GM23338 (cell line): ENCODE measurements at places on chromosomes 7 and 10. TPM values are rescaled to one million over a fixed set of nuclear protein-coding genes. Genes with fewer than 3 reads are reported as not detected.

The LRRN3 gene
- 0.31 and 0.40 TPM in 2 replicates for polyA plus RNA-seq

The OPN1SW gene
- polyA plus RNA-seq, result 0.50 and 0.80 TPM in 2 replicates

The ADIRF gene
- polyA plus RNA-seq, result 0.66 and 1.7 TPM in 2 replicates

The UTF1 gene
- 51.4 and 55.7 TPM in 2 replicates for polyA plus RNA-seq

The LSM8 gene
- 100 and 121 TPM in 2 replicates for polyA plus RNA-seq

The GRID2IP gene
- 0.54 and 0.73 TPM in 2 replicates for polyA plus RNA-seq

The HGF gene
- 0.24 and 0.28 TPM in 2 replicates for polyA plus RNA-seq

The DYNC1I1 gene
- polyA plus RNA-seq, result 1.4 and 1.9 TPM in 2 replicates

The C10orf67 gene
- polyA plus RNA-seq, result 0.16 TPM in 2 replicates

The ARID5B gene
- 1.6 and 2.2 TPM in 2 replicates for polyA plus RNA-seq

The JAKMIP3 gene
- polyA plus RNA-seq, result 0.70 and 0.87 TPM in 2 replicates

The PPP1R17 gene
- 1.6 and 2.4 TPM in 2 replicates for polyA plus RNA-seq

The INTS15 gene
- polyA plus RNA-seq, result 7.0 and 8.1 TPM in 2 replicates

The GPR22 gene
- polyA plus RNA-seq, result 2.0 and 3.4 TPM in 2 replicates

- H3K36me3 ChIP-seq, result no peaks in the 10 kb centered on the region
- DNase-seq, result no peak
- H3K4me3 ChIP-seq, result no peak overlapping the region
- H3K4me1 ChIP-seq, result no peaks in the 10 kb centered on the region
- no peak overlapping the region for H3K27ac ChIP-seq
Measured at GRCh38 chr10:118843647-118844265, 89.0 kb upstream of the CACUL1 start.

GRCh38 chr10:13371897-13372470 is 23.9 kb upstream of the SEPHS1 start:
- no peaks in the 10 kb centered on the region for H3K4me1 ChIP-seq
- H3K27ac ChIP-seq, result no peak overlapping the region
- no peak overlapping the region for H3K4me3 ChIP-seq
- H3K36me3 ChIP-seq, result no peaks in the 10 kb centered on the region
- DNase-seq, result peak; percentile 91

GRCh38 chr7:74037609-74038008 is 9.6 kb downstream of the ELN start:
- H3K27me3 ChIP-seq, result no peaks in the 10 kb centered on the region
- no peak overlapping the region for H3K4me3 ChIP-seq
- DNase-seq, result no peak
- no peaks in the 10 kb centered on the region for H3K36me3 ChIP-seq

- no peak overlapping the region for H3K27ac ChIP-seq
- H3K4me1 ChIP-seq, result peaks cover 5% of the 10 kb centered on the region; the same call in 1 of the 2 replicates
- H3K4me3 ChIP-seq, result no peak overlapping the region
- no peaks in the 10 kb centered on the region for H3K27me3 ChIP-seq
- H3K36me3 ChIP-seq, result no peaks in the 10 kb centered on the region
Measured at GRCh38 chr7:112069879-112070321, 136.3 kb downstream of the DOCK4 start.

- DNase-seq, result no peak
- H3K27me3 ChIP-seq, result no peaks in the 10 kb centered on the region
- H3K4me3 ChIP-seq, result no peak overlapping the region
- no peaks in the 10 kb centered on the region for H3K36me3 ChIP-seq
- no peaks in the 10 kb centered on the region for H3K4me1 ChIP-seq
- no peak overlapping the region for H3K27ac ChIP-seq
Measured at GRCh38 chr7:67422601-67423000, 426.0 kb downstream of the TYW1 start.

GRCh38 chr10:26269754-26270153 is 53.2 kb downstream of the GAD2 start:
- H3K4me1 ChIP-seq, result peaks cover 10% of the 10 kb centered on the region; the same call in 1 of the 2 replicates
- no peak overlapping the region for H3K27ac ChIP-seq
- peak; percentile 82 for DNase-seq
- no peak overlapping the region for H3K4me3 ChIP-seq
- H3K36me3 ChIP-seq, result no peaks in the 10 kb centered on the region

DNA sequence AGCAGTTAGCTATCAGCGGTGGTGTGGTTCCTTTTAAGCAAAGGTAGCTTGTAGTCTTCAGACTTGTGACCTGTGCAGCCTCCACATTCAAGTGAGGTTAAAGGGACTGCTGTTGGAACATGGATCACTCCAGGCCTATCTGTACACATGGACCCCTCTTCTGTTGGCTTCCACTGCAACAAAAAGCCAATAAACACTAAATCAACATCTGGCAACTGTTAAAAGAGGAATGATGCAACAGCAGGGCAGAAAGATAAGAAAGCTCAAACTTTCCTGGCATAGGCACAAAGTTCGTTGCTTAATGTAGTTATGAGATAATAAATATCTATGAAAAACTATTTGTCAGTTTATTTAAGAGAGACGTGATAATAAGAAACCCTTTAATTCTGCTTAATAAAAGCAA is 4.0 kb upstream of the MINPP1 start:
- no peaks in the 10 kb centered on the region for H3K27me3 ChIP-seq
- H3K27ac ChIP-seq, result no peak overlapping the region
- no peak overlapping the region for H3K4me3 ChIP-seq
- DNase-seq, result no peak
- H3K4me1 ChIP-seq, result peaks cover 4% of the 10 kb centered on the region; the same call in 1 of the 2 replicates

GRCh38 chr7:47951374-47951773 is 3.1 kb upstream of the PKD1L1 start:
- no peak overlapping the region for H3K4me3 ChIP-seq
- DNase-seq, result no peak
- H3K27ac ChIP-seq, result no peak overlapping the region
- peaks cover 6% of the 10 kb centered on the region for H3K4me1 ChIP-seq

DNA sequence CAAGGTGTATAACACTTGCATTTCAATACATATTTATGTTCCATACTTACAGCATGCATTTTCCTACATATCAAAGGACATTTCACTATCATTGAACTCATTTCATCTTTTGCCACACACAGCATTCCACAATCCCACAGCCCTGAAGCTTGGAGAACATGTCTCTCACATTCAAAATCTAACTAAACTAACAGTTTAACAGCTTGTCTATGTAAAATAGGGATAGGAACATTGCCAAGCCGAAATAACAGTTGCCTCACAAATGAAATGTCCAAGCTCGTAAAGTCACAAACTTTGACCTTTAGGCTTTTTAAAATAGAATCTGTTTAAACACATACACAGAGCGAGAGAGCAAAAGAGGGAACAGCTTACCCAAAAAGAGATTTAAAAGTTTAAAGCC is 65.3 kb downstream of the HGF start:
- DNase-seq, result no peak
- no peak overlapping the region for H3K4me3 ChIP-seq
- H3K4me1 ChIP-seq, result peaks cover 12% of the 10 kb centered on the region; the same call in 1 of the 2 replicates
- no peaks in the 10 kb centered on the region for H3K27me3 ChIP-seq

- H3K4me3 ChIP-seq, result no peak overlapping the region
- H3K4me1 ChIP-seq, result peaks cover 5% of the 10 kb centered on the region
- DNase-seq, result no peak
- no peaks in the 10 kb centered on the region for H3K27me3 ChIP-seq
- no peaks in the 10 kb centered on the region for H3K36me3 ChIP-seq
Measured at GRCh38 chr7:36349626-36350025, 40.0 kb upstream of the ANLN start.

GRCh38 chr7:148932-149790 is 43.2 kb upstream of the FAM20C start:
- peak; percentile 97 for DNase-seq
- H3K27me3 ChIP-seq, result no peaks in the 10 kb centered on the region
- peak overlapping the region; percentile 47 for H3K4me3 ChIP-seq
- H3K27ac ChIP-seq, result peak overlapping the region; percentile 92
- H3K36me3 ChIP-seq, result no peaks in the 10 kb centered on the region

GRCh38 chr7:151381098-151381347 is 28.8 kb downstream of the WDR86 start:
- peak overlapping the region; percentile 66 for H3K4me3 ChIP-seq
- H3K27ac ChIP-seq, result peak overlapping the region; percentile 83
- H3K4me1 ChIP-seq, result peaks cover 18% of the 10 kb centered on the region
- peaks cover 26% of the 10 kb centered on the region for H3K27me3 ChIP-seq
- no peaks in the 10 kb centered on the region; the same call in 1 of the 2 replicates for H3K36me3 ChIP-seq

GRCh38 chr10:118473305-118473960 is 122.0 kb downstream of the PRLHR start:
- H3K4me1 ChIP-seq, result no peaks in the 10 kb centered on the region
- H3K27ac ChIP-seq, result no peak overlapping the region
- no peaks in the 10 kb centered on the region for H3K27me3 ChIP-seq
- DNase-seq, result peak; percentile 17

DNA sequence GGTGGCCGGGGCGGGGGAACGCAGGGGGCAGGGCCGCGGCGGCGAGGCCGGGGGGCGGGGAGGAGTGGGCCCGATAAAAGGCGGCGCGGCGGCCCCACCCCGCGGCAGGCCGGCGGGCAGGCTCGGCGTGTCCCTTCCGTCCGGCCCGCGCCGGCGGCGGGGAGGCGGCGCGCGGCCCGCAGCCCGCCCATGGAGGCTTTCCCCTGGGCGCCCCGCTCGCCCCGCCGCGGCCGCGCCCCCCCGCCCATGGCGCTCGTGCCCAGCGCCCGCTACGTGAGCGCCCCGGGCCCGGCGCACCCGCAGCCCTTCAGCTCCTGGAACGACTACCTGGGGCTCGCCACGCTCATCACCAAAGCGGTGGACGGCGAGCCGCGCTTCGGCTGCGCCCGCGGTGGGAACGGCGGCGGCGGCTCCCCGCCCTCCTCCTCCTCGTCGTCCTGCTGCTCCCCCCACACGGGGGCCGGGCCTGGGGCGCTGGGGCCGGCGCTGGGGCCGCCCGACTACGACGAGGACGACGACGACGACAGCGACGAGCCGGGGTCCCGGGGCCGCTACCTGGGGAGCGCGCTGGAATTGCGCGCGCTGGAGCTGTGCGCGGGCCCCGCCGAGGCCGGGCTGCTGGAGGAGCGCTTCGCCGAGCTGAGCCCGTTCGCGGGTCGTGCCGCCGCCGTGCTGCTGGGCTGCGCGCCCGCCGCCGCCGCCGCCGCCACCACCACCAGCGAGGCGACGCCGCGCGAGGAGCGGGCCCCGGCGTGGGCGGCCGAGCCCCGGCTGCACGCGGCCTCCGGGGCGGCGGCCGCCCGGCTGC is at the start of gene NANOS1:
TSS of gene NANOS1 (plus strand) at position 102 of the 808 bp plus-strand sequence. CDS start at position 190, 88 bp downstream.
- peak within 1 kb of the TSS; percentile 69 for H3K4me3 ChIP-seq
- H3K4me1 ChIP-seq, result peaks cover 19% of the 10 kb centered on the region
- DNase-seq, result peak; percentile 58
- no peak within 1 kb of the TSS for H3K27ac ChIP-seq
- H3K36me3 ChIP-seq, result peaks cover 19% of the 10 kb centered on the region

DNA sequence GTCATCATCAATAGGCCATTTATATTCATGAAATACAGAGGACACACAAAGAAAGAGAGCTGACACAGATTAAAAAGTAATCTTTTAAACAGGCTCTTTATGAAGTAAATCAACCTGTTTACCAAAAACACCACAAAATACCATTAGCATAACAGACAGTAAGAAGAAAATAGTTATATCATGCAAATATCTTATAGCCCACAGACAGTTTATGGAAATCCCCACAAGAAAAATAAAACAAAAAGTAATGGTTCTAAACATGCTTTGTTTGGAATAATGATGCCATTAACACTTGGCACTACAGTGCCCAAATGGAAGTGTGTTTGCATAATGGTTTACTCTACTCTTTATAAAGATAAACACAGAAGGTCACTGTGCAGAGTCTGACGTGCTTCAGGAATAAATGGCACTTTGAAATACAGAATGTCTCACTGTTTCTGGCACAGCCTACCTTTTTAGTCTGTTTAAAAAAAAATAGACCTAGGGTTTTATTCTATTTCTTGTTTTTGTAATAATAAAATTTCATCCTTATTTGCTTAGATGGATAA is 30.1 kb downstream of the SEMA3D start:
- no peaks in the 10 kb centered on the region for H3K36me3 ChIP-seq
- H3K27ac ChIP-seq, result no peak overlapping the region
- H3K4me3 ChIP-seq, result no peak overlapping the region
- H3K4me1 ChIP-seq, result no peaks in the 10 kb centered on the region; the same call in 1 of the 2 replicates
- DNase-seq, result no peak
